H9 (cell line): ENCODE measurements at places on chromosomes 16 and 17. TPM values are rescaled to one million over a fixed set of nuclear protein-coding genes. Genes with fewer than 3 reads are reported as not detected.

KRTAP4-6 gene
- not detected in 2 replicates for total RNA-seq

CCDC200 gene
- total RNA-seq, result not detected in 2 replicates

INCA1 gene
- 1.3 and 1.5 TPM in 2 replicates for total RNA-seq

LPCAT2 gene
- 2.5 and 2.8 TPM in 2 replicates for total RNA-seq

GRCh38 chr17:65401561-65401960 lies 159.9 kb downstream of the AXIN2 start:
- H3K27me3 ChIP-seq, result no peaks in the 10 kb centered on the region
- H3K4me3 ChIP-seq, result no peak overlapping the region
- H3K27ac ChIP-seq, result no peak overlapping the region
- H3K36me3 ChIP-seq, result no peaks in the 10 kb centered on the region

DNA sequence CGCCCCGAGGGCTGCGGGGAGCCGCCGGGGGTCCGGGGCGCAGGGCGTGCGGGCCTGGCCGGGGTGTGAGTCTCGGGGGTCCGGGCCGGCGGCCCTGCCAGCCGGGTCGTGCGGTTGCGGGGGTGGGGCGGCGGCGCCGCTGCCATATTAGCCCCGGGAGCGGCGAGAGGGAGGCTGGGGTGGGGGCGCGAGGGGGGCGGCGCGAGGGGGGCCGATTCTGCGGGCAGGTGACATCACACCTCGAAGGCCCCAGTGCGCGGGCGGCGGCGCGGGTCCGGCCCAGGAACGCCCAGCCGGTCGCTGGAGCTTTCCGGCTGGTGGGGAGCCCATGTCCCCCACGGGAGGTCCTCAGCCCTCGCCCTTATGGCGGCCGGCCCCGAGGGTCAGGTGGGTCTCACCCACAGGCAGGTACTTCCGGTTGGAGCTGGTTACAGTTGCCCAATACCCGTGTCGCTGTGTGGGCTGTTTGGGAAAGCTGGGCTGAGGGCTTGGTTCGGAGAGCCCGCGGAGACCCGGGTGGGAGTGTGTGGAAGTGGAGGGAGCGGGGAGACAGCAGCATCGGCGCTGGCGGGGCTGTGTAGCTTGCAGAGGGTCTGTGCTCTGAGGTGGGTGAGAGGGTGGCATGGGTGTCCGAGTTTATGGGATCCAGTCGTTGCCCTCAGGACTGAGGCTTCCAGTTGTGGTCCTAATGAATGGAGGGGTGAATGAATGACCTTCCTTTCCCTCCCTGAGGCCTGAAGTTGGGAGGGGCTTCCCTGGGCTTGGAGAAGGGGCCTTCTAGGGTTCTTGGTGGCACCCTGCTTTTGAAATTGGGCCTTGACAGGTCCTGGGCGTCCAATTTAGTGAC lies 804 bp downstream of the ATP6V0C start:
- no peaks in the 10 kb centered on the region for H3K27me3 ChIP-seq
- no peak overlapping the region for H3K27ac ChIP-seq
- H3K4me3 ChIP-seq, result peak overlapping the region; percentile 91
- H3K4me1 ChIP-seq, result peaks cover 3% of the 10 kb centered on the region; the same call in 1 of the 2 replicates

DNA sequence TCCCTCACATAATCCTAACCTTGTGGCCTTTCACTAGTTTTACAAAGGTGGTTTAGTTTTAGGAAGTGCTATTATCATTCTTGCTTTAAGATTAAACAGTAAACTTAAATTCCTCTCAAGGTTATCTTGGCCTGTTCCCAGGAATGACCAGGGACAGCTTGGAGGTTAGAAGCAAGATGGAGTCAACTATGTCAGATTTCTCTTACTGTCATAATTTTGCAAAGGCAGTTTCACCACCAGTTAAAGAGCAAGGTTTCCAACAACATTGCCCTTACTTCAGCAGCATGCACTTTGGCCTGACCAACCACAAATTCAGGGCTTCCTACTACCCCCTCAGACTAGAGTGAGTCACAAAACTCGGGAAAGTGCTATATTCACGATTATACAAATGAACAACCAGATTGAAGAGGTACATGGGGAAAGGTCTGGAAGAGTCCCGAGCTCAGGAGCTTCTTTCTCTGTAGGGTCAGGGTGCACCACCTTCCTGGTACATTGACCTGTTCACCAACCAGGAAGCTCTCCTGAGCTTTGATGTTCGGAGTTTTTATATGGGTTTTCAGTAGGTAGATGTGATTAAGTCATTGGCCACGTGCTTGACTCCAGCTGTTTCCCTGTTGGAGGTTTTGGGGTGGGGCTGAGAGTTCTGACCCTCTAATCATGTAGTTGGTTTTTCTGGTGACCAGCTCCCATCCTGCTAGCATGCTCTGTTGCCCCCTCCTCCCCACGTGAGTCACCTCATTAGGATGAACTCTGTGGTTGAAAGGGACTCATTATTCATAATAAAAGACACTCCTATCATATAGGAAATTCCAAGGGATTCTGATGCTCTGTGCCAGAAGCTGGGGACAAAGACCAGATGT lies 19.4 kb downstream of the RHOT1 start:
- no peak overlapping the region for H3K4me3 ChIP-seq
- H3K36me3 ChIP-seq, result peaks cover 38% of the 10 kb centered on the region
- DNase-seq, result no peak
- no peak overlapping the region for H3K27ac ChIP-seq
- H3K4me1 ChIP-seq, result no peaks in the 10 kb centered on the region
- H3K27me3 ChIP-seq, result no peaks in the 10 kb centered on the region
